ENCODE measurements at places on chromosomes 1 and 21.

DNA sequence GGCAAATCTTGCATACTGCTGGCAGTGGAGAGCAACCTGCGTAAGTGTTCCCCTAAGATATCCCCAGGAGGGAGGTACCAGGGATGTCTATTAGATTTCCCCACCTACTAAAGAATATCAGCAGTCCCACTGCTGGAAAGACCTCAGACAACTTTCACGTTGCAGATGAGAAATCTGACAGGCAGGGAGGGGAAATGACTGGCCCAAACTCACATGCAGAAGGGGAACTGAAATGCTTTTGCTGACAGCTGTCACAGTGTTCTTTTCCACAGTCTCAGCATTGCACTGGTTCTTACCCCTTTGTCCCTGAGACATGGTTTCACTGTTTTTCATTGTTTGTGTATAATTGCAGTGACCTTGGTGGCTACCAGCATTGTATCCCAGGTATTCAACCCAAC is 84.8 kb upstream of the ATP1A1 start:
- no peak for DNase-seq

DNA sequence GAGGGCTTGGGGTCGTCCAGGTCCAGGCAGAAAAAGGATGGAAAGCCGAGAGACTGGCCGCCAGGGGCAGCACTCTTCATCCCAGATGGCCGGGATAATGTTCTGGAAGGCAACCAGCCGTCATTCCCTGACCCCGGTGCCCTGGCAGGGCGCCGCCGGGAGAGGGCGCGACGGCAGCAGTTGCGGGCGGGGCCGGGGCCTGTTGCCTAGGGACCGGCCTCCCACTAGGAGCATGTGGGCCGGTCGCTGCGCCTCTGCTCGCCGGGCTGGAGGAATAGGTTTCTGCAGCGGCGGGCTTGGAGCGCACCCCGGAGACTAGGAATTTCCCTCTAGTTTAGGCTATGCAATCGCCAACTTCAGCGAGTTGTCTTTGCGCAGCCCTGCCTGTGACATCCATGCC is 11.0 kb downstream of the DMRTB1 start:
- DNase-seq: peak; percentile 78

GRCh38 chr1:232715154-232715553 is 85.2 kb upstream of the SIPA1L2 start:
- DNase-seq: no peak

DNA sequence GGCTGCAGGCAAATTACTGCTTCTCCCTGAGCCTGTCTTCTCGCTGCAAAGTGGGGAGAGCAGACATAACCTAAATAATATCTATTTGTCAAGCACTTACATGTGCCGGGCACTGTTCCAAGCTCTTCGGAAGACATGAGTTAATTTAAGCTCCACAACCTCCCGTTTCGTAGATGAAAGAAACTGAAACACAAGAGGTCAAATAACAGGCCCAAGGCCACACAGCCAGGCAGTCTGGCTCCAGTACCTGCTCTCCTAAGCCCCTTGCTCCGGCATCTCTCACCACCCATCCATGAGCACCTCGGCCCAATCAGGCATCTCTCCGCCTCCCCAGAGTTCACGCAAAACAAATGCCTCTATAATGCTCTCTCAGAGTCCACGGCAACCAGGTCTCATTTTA is 65.4 kb downstream of the TAS1R2 start:
- DNase-seq: no peak

GRCh38 chr1:215095524-215095923 is 13.0 kb downstream of the KCNK2 start:
- no peak for DNase-seq

DNA sequence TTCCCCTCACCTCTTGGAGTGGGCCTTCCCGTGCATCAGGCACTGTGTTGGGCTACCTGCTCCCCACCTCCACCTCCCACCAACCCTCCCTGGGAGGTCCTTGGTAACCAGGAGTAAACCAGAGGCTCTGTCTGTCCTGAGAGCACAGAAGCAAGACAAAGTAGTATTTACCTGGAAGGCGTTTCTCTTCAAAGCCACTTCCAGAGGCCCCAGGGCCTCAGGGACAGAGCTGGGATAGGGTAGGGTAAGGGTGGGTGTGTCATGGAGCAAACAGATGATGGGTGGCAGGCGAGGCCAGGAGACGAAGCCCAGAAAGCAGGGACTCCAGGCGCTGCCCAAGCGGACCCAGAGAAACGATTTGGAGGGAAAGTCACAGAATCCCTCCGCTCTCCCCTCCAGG is 77.2 kb upstream of the TARDBP start:
- DNase-seq: no peak

GRCh38 chr1:67723620-67724019 is 38.6 kb downstream of the GADD45A start:
- no peak for DNase-seq

DNA sequence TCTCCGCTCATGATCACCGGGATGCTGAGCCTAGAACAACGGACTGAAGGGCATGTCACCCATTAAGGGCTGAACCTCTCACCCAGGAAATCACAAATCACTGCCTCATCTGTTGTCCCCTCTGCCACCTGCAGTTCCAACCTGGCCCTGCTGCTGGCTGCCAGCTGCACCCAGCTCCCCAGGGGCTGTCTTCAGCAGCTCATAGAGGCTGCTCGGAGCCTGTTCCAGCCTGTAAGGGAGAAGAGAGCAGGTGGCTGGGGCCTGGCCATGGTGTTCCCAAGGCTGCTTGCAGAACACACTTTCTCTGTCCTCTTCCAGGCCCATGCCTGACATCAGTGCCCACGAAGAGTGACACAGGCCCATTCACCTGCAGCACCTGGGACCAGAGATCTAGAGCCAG is 44.5 kb upstream of the DISP3 start:
- no peak for DNase-seq

DNA sequence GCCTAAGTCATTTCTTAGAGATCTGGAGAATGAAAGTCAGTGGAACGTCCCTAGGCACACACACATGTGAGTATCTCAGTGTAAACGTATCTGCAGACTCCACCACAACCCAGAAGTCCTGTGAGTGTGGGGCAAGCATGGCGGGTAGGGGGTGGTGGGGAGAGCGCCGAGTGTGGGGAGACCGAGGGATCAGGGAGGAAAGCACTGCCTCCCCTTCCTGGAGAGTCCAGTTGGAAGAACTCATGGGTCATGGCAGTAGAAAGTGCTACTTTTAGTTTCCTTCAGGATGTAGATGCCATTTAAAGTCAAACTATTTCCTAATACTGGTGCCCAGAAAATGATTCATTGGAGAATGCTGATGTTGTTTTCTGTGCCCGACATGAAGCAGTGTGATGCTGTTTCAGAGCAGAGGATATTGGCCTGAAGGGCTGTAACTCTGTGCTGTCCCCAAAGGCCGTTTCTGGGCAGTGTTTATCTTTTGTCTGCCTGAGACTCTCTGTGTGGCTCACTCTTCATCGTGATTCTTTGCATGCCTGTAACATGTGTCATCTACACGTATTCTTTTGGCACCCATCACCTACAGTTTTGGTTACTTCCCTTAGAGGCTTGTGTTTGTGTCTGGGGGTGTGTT is 45.7 kb upstream of the TSPAN2 start:
- no peak for DNase-seq

- no peak for DNase-seq
These were observed 624 bp downstream of the ARHGAP29 start for GRCh38 chr1:94236630-94237290.

DNA sequence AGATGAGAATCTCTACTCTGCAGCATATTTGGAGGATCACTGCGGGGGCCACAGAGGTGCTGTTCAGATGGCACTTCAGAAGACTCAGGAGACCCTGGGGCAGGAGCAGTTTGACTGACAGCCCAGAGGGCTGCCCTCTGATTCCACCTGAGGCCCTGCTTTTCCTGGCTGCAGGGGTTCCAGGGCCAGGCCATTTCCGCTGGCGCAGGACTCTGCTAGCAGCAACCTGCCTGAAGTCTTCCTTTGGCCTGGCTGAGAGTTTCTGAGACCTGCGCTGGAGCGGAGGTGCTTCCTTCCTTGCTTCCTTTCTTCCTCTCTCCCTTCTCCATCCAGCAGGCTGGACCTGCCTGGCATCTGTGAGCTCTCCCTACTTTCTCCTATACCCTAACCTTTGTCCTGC is 11.8 kb downstream of the PCSK9 start:
- no peak for DNase-seq

DNA sequence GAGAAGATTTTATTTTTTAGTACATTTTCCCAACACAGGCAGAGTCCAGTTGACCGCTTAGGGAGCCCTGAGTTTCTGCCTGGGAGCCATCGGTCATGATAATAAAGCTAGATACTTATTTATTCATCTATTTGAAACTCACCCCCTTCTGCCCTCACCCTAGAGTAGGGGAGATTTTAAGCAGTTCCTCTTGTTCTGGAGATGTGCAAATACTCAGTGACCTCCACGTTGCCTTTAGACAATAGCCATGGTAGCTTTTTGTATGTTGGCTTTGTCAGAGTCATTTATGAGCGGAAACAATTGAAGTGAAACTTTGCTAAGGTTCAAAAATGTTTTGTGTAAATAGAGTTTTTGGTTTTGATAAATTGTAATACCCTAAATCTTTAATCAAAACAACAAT is 45.7 kb upstream of the PLPPR4 start:
- no peak for DNase-seq

GRCh38 chr21:15001113-15001512 is 63.7 kb downstream of the NRIP1 start:
- DNase-seq: no peak

DNA sequence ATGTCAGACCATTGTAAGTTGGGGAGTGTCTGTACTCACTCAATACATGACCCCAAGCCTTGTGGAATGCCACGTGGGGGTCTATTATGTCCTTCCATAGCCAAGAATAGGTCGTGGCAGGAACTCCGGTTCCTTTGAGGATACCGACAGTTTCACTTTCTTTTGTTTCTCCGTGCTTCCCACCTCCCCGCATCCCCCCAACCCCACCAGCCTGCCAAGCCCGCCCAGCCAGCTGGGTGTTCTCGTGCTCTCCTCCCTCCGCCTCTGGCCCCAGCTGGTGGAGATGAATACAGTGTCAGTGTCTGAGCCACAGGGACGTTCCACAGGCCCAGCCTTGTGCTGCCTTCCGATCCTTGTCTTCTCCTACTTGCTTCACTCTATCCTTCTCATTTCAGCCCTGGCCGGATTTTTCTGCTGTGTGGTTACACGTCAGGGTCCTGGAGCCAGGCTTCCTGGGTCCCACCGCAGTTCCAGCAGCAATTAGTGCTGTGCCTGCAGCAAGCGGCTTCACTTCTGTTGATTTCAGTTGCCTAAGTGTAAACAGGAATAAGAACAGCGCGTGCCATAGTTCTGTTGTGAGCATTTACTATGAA is 4.1 kb upstream of the AGTRAP start:
- peak; percentile 89 for DNase-seq

DNA sequence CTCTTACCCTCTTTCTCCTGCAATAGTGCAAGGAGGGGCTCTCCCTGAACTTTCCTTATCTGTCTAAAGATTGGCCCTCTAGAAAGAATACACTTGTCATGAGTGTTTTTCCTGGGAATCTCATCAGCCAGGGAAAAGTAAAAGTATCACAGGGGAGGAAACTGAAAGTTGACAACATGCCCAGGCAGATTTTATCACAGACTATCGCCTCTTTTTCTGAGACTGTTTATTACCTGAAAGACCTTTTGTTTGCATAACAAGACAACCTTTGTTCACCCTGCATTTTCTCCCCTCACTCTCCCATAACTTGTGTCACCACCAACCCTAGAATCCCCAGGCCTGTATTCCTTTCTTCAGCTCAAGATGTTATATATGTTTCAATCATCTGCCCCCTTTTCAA is 794.7 kb upstream of the ADAMTS5 start:
- no peak for DNase-seq

DNA sequence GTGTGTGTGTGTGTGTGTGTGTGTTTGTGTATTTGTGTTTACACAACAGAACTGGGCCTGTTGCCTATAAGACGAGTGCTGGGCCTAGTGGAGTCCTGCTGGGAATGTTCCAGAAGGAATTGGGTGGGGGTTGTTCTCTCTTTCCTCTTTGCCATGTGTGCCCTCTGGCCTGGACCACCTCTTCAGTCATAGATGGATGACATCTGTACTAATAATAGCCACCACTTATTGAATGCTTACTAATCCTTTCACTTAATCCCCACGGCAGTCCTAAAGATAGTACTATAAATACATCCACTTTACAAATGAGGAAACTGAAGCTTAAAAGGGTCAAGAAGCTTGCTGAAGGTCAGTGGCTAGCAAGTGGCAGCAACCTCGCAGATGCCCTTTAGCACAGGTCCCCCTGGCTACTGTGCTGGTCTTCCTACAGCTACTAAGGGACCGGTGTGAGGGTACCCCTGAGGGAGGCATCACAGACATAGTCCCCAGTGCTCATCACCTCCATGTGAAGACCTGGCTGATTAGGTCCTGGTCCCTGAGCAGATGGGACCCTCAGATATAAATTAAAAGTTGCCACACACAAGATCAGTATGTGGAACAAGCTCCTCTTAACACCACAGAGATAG is 55.2 kb upstream of the KIF1B start:
- DNase-seq: no peak

- DNase-seq: no peak
These were observed 70.6 kb downstream of the TGFB2 start for GRCh38 chr1:218415726-218416125.

GRCh38 chr21:21851657-21852056 is 853.4 kb downstream of the NCAM2 start:
- DNase-seq: no peak

DNA sequence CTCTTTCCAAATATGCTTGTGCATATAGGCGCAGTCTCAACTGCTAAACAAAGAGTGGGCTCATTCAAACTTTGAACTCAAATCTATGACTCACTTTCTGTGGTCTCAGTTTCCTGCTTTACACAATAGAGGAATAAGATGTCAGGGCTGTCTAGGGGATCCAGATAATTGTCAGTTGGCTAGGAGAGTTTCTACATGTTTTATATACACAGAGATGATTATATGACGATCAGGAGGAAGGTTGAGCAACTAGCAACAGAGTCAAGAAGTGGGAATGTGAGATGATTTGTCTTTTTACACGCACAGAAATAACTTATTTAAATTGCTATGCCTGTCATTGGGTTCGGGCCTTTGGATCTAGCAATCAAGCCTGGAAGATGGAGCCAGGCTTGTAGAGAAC is 299.4 kb upstream of the LYPLAL1 start:
- DNase-seq: no peak

DNA sequence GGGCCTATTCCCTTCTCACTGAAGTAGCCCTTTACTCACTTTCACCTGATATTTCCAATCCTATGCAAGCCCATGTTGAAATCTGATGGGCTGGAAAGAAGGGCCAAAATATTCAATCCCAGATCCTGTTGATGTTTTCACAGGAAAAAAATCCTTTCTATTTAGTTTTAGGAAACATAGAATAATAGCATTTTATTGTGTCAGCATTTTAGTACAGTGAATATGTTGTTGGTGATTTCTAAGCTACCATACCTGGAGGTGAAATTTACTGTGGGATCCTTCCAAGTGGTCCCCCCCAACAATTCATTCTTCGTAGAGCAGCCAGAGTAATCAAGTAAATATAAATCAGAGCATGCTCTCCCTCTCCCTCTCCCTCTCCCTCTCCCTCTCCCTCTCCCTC is 3.4 kb upstream of the UBE2U start:
- no peak for DNase-seq

GRCh38 chr21:33388188-33388587 is 15.0 kb upstream of the IFNGR2 start:
- DNase-seq: no peak

DNA sequence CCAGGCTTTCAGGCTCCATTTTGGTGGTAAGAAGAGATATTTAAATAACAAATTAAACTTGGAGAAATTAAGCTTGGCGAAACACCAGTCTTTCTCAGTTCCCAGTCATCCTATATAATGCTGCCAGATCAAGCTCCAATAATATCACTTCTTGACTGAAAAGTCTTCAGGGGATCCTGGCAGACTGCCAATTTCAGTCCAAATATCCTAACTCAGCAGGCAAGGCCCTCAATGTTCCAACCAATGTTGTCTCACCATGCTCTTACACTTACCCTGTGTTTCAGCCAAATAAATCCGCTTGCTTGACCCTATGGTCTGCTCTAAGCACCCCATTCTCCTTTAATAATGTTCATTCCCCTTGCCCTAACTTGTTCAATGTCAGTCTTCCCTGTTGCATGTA is 39.9 kb upstream of the BCL10 start:
- DNase-seq: no peak

Data from left forelimb (tissue), 1 donor.